Stimulated activated CD8-positive, alpha-beta memory T cell treated with anti-CD3 and anti-CD28 coated beads, Interleukin-15, amount 100 ng/mL, for 48 hours (primary cell): ENCODE measurements at places on chromosomes 6 and 20.

DNA sequence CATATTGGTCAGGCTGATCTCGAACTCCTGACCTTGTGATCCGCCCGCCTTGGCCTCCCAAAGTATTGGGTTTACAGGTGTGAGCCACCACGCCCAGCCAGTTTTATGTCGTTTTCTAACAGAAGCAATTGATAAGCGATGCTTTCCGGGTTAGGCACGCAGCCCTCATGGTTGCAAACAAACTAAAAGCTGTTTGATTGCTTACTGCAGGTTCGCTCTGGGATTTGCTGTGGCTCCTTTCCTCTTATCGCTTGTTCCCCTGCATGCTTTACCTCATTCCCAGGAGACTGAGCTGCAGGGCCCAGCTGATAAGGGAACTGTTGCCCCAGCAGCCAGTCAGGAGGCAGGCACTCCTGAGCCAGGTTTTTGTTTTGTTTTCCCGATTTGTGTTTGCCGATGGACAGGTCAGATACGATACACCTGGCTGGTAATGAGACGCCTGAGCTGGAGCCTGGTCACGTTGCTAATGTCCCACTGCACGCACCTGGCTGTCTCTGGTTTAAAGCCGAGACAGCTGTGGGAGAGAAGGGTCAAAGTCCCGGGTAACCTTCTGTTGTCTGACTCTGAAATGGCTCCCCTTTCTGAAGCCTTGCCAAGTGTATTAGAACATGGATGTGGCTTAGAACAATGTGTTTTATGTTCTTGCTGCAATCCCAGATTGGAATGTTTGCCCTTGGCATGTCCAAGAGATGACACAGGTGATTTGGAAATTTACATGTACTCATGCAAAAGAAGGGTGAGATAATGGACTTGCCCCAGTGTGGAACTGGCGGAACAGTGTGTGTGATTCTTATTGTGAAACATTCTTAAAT lies 19.9 kb downstream of the DSP start:
- no peak for DNase-seq

DNA sequence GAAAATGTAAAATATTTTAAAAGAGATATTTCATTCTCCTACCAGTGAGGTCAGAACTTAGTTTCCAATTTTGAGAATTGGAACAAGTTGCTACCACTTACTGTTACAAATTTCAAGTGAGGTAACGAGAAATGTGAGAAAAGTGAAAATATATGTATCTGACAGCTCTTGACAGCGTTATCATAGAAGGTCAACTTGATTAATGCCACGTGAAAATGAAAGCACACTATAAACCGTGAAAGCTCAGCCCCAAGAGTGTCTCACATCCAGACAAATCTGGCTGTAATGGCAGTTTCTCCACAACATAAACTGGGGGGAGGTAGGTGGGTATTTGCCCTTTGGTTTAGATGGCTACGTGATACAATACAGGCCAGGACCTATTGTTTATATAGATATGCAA lies 13.9 kb downstream of the HDGFL1 start:
- DNase-seq = no peak

GRCh38 chr6:23175391-23175790 lies 606.0 kb downstream of the HDGFL1 start:
- no peak for DNase-seq

DNA sequence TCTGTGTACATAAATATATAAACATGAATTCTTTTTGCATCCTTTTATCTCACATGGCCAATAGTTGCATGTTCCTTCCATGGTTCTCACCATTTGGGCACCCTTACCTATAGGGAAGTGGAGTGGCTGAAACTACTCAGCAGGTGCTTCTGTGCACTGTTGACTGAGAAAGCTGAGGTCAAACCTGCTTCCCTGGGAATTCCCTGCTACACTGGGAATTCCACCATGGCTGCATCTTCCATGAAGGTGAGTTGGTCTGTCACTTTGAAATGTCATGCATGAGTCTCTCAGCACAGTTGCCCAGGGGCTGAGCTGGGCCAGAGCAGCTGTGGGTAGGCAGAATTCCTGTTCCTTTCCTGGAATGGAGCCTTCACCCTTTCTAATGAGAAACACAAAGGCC lies 193.8 kb upstream of the PRSS16 start:
- no peak for DNase-seq

DNA sequence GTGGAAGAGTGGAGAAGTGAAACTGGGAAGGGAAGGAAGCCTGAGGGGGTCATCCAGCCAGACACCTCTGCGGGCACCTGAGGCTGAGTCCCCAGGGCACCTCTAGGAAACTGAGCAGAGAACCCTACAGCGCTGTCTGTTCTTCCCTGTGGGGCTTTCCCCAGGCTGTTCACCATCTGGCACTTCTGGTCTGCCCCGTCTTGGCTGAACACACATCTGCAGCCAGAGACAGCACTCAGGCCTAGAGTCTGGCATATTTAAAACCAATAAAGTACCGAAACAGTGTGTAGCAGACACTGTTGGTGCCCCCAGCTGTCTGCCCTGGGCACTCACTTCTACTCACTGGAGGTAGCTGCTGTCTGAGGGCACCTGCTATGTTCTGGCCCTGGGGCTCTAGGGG lies 9.4 kb upstream of the ARFGEF2 start:
- DNase-seq = no peak

DNA sequence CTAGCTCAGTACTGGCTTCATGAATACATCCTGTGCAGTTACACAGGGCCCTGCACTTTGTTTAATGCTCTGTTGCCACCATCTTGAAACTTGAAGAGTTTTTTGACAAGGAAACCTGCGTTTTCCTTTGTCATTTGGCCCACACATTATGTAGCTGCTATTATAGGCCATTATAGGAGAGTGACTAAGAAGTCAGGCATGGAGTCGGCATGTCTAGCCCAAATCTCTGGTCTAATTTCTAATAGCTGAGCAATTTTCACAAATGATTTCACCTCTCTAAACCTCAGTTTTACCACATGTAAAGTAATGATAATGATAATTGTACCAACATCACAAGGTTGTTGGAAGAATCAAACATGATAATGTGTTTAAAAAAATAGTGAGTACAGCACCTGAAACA lies 67.1 kb upstream of the MYLIP start:
- DNase-seq = no peak

DNA sequence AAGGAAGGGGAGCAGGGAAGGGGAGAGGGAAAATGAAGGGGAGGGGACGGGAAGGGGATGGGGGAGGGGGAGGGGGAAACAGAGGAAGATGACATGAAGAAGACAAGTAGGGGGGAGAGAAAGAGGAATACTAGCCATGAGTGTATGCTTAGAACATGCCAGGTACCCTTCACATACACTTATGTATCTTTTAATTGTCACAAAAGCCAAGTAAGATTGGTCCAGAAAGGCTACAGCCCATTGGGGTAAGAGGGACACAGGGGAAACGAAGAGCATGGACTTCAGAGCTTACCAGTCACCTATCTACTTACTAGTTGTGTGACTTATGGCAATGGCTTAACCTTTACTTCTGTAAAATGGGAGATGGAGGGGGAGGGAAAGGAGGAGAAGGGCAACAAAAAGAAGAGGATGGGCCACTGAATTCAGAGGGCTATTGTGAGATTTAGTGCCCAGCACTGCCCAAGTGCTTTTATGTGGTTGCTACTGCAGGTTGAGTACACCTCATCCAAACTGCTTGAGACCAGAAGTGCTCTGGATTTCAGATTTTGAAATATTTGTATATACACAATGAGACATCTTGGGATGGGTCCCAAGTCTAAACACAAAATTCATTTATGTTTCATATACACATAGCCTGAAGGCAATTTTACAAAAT lies 90.3 kb downstream of the ARHGAP18 start:
- no peak for DNase-seq

- DNase-seq = peak; percentile 2
Observed at GRCh38 chr6:109236115-109237076, 141.1 kb downstream of the CEP57L1 start.

DNA sequence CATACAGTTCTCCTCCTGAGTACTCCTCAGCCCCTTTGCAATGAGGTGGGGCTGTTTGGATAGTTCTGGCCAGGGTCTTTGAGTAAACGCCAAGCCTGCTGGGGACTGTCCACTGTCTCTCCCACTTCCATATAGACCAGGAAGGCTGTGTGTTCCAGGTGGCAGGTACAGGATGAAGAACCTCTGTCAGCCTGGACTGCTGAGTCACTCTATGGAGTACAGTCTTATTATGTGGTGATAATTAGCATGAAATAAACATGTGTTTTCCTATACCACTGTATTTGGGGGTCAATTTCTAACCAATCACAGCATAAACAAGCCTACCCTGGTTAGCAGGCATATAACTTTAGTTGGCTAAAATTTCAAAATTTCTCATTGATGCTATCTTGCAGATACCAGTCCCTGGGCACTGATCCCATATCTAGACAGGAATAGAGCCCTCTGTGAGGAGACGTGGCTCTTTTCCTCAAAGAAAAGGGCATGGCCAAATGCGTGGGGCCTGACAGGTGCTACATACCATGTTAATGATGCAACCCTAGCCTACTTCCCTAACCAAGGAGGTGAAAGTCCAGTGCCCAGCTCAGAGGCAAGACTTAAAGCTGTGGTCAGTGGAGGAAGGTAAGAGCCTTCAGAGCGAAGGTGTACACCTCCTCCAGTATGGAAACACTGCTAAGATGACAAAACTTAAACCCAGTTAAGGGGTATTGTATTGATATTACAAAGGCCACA lies 4.5 kb upstream of the ALDH8A1 start:
- DNase-seq = no peak

DNA sequence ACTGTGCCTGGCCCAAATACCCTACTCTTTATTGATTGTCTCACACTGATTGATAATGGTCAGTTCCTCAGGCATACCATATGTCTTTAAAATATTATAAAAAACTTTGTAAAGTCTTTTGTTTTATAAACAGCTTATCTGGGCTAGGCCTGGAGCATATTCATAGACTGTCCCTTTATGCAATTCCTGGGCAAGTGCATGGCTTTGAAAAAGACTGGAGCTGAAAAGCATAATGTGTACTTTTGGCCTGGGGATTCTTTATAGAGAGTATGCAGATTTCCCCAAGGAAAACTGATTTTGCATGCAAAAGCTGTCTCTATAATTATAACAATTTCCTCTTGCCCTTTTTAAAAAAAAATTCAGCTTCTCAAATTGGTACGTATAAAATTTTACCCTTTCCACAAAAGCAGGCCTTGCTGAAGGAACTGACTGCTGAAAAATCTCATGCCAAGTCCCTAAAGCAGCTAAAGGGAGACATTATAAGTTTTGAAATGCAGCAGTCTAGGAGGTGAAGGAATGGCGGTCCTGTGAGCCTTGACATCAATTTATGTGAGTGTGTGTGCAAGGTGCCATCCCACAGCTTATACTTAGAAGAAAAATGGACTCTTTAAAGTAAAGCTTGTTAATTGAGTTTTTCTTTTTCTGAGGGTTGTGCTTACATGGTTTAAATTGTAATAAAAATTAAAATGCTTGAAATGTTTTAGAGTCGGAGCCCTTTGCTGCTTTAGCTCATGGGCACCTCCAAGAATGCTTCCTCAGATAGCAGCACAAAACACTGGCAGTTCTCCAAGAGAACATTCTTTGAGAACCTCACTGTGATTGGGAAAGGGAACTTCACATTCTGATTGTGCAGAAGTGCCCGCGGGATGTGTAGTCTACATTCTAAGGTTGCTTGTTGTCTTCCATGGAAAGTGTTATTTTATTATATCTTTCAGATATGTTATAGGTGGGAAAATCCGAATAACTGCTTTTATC lies 43.9 kb downstream of the PLCB4 start:
- no peak for DNase-seq

GRCh38 chr6:30782425-30783014 lies 38.2 kb upstream of the IER3 start:
- no peak for DNase-seq

DNA sequence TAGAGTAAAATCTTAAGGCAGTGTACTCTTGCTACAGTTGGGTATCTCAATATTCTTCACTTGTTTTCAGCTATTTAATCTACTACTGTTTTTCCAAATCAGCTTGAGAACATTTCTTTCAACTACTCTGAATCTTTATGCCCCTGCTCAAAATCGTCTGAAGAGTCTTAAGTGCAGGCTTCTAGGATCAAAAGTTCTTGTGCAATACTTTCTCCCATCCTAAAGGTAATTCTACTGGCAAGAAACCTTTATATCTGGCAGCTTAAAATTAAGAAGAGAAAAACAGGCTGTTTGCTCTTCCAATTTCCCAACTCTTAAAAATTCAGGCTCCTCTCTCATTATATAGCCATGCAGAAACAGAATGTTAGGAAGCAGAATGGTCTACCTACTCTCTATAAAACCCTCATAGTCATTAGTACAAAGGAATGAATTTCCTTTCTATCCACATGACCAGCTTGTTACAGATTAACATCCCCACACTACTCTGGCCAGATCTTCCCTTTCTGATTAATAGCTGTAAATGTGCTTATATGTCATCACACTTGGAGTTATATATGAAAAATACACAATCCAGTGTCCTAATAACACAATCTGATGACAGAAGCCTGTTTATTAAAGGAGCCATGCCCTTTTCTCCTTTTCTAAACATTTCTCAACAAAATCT lies 122.2 kb upstream of the FAM184A start:
- no peak for DNase-seq

DNA sequence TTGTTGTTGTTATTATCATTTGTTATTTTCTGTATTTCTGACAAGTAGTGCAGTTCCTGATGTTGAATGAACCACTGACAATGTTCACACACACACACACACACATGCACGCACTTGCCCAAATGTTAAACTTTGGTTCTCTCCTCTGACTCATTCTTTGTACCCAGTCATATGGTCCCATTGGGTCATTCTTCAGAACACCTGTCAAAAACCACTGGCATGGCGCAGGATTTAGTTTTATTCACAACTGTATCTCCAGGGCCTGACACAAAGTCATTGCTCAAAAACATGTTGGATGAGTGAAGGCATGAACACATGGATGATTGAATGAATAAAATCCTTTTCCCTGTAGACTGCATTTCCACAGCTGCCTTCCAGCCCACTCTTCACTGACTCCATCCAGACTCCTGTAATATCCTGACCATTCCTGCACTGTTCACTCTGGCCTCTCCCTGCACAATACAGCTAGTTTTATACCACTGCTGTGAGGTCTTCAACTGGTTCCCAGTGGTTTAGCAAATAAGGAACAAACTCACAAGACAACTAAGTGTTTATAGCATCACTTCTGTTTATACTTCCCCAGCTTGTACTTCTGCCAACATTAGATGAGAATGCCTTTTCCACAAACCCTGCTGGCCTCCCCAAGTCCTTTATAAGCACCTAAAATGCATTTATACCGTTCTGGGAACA lies 6.9 kb upstream of the CST11 start:
- DNase-seq = no peak

DNA sequence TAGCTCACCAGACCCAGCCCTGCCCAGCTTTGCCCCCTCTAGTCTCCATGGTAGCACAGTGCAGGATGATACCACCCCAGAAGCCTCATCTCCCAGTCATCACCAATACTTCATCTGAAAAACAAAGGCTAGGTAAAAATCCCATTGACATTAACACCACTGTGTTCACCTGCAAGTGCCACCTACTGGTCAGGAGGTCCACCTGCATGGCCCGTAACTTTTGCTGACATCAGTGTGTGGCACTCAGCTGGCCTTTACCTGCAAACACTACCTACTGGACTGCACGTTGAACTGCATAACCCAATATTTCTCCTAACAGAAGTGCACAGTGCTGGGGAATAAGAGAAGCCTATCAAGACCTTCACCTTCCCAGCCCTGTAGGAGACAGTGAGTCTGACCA lies 234.7 kb upstream of the ADGRB3 start:
- DNase-seq = no peak
